Hypothalamus (tissue), 51 donors: ENCODE measurements at places on chromosomes 3 and 15.

GRCh38 chr3:133896002-133896761 is 500 bp upstream of the RAB6B start:
- no peak for DNase-seq

DNA sequence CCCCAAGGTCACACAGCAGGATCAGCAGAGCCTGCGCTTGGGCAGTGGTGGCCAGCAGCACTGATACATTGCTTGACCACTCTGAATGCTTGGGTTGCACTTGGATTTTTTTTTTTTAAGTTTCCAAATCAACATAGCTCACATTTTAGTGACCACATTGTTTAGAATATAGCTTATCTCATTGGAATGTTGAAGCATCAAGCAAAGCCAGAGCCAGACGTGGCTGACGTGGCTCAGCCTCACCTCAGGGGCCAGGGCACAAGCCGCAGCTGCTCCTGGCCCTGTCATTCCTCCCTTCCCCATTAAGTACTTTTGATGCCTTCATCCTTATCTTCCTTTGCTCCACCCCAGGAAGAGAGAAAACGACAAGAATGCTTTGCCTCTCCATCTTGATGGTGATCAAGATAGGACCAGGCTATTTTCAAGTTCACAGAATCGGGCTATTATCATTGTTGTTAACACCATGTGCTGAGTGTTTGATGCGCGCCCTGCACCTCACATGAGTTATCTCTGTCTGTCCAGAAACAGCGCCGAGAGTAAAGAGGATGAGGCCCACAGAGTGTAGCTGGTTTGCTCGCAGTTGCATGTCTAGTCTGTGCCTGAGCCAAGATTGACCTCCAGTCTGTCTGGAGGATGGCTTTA is 75.8 kb downstream of the AAGAB start:
- DNase-seq = no peak

GRCh38 chr3:108041253-108041652 is 49.6 kb downstream of the CD47 start:
- no peak for DNase-seq

DNA sequence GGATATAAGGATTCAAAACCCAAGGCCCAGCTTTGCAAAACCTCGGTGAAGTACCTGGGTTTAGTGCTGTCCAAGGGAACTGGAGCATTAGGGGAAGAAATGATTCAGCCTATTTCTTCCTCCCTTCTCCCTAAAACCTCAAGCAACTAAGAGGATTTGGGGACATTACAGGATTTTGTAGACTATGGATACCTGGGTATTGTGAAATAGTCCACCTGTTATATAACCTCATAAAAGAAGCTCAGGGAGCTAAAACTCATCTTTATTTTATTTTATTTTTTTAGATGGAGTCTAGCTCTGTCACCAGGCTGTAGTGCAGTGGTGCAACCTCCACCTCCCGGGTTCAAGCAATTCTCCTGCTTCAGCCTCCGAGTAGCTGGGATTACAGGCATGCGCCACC is 8.7 kb upstream of the SMCO1 start:
- DNase-seq = no peak

GRCh38 chr3:72437661-72438406 is 410.4 kb downstream of the SHQ1 start:
- no peak for DNase-seq

DNA sequence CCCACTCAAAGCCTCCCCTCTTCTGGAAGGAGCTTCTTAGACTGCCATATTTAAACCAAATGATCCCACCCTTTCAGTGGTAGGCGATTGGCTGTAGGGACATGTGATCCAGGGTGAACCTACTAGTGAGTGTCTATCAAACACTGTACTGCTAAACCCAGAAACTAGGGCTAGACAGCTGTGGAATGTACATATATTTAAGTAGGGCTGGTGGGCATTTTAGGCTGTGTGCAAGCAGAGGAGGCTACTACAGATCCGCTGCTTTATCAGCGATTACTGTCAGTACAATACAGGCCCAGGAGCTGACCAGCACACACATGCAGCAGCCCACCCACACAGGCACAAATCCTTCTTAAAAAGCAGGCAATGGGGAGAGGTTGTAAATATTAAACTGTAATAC is 15.4 kb upstream of the LARP6 start:
- no peak for DNase-seq

- DNase-seq = no peak
These were observed 19.2 kb downstream of the ALS2CL start for GRCh38 chr3:46674031-46674845.

DNA sequence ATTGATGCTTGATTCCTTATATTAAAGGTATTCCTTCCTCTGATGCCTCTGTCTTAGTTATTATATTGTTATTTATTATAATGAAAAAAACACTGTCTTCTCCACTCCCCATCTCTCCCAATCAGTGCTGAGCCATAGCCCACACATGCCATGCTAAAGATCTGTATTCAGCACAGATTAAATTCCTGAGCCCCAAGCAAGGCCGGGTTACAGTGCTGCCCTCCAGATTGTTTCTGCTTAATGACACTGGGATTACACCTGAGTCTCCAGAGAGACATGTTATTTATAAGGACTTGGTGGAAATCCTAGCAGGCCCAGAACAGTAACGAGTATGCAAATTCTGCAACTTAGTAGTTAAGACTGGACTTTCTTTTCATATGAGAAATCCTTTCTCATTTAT is 305.9 kb upstream of the UMPS start:
- DNase-seq = no peak

- no peak for DNase-seq
These were observed 341.5 kb downstream of the THSD4 start for GRCh38 chr15:71456811-71457210.

GRCh38 chr3:13466781-13467180 is 13.3 kb upstream of the HDAC11 start:
- DNase-seq = no peak

DNA sequence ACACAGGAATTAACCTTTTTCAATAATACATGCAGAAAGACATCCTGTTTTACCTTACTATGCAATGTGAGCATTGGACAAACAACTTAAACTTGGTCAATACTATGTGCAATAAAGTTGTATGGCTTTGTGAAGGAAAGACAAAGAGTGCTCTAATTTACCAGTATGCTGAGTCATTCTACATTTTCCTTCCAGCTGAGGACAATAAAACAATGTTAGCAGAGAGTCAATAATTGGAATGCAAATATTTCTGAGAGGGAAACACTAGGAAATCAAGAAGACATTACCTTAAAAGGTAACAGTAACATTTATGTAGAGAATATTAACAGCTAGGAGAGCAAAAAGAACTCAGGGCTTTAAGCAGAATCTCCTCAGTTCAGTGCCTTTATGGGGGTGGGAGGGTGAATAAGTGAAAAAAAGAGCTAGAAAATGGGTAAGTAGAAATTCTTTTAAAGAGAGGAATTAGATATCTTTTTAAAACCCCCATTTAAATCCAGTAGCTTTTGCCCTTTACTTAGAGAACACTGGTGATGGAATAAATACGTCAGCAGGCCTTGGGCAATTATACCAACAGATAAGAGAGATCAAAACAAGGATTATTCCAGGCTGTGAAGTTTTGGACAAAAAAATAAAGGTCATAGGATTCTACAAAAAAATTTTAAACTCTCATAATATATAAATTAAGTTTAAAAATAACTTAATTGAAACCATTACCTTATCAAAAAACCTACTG is 11.6 kb upstream of the HGD start:
- DNase-seq = no peak

- DNase-seq = no peak
These were observed 50.3 kb upstream of the SPRED1 start for GRCh38 chr15:38202361-38202760.

DNA sequence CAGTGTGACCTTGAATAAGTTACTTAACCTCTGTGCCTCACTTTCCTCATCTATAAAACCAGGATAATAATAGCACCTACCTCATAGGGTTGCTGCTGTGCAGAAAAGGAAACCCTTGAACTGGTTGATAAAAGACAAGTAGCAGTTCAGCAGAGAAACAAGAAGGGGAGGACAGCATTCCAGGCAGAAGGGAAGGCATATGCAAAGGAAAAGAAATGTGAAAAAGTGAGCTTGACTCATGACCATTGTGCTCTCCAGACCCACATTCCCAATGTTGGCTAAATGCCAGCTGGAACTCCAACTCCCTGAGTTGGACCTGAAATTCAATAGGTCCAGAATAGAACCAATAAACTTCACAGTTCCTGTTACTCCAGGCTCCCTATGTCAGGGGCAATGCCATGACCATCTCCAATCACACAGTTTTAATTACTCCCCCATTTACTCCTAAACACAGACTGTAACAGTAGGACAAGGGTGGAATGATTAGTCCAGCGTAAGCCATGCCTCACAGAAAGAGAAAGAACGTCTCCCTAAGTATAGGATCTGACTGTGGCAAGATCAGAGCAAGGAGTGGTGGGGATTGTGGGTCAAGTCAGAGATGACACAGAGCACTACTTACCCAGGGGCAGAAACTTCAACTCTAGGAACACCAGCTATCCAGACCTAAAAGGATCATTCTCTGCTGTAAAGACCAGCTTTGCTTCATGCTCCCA is 26.9 kb downstream of the PRKAR2A start:
- DNase-seq = no peak

DNA sequence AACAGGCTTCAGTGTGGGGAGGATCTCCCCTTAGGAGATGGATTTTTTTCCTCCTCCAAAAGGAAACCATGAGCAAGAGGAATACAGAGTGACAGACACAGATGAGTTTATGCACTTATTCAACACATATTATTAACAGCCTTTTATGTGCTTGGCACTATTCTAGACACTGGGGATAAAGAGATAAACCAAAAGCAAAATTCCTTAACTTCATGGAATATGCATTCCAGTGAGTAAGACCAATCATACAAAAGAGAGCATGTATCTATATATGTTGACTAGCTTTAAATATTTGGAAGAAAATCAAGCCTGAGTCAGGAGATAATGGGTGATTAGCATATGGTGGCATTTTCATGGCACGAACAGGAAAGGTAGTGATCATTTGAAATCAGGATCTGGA is 284.4 kb upstream of the RASGRP1 start:
- DNase-seq = no peak
